Thymus (tissue), 14 donors: ENCODE measurements at places on chromosomes 3 and 15.

GRCh38 chr15:52290800-52291199 is 4.8 kb downstream of the MYO5C start:
- no peak for DNase-seq

DNA sequence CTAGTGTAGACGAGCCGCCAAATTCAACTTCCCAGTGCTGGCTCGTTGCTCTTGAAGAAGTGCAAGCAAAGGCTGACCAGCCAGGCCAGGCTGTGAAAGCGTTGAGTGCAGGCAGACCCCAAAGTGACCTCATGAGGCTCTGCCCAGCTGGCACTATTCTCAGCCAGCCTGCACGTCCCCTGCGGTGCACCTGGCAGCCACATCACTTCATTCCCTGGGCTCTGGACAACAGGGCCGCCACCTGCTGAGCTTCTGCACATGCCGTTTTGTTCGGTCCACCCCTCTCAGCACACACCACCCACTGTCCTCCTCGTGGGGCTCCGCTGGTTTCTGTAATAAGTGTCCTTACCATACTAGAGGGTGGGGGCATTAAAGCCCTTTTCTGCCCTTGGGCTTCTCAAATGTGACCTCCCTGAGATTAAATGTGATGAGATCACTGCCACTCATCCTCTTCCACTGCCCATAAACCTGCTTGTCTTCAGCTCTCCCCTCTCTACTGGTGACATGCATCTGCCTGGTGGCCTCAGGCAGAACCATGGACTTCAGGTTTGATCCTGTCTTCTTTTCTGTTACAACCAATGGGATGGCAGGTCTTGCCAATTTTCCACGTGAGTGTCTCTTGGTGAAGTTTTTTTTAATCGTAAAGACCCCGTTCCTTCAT is 6.1 kb downstream of the RASGRF1 start:
- DNase-seq = no peak

DNA sequence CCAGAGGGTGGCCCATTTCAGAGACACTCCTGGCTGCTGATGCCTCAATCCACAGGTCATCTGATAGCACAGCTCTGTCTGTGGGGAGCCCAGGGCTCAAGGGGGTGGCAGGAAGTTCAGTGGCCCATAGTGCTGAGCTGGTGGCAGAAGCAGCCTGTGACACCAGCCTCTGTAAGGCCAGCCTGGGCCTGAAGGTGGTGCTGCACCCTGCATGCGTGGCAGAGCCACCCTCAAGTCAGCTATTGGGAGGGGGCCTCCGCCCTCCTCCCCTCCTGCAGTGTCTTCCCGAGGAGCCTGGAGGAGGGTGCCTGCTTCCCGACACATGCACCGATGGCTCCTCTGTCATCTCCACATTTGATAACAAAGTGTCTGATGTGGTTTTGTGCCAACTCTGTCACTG is 3.0 kb downstream of the PLA1A start:
- no peak for DNase-seq

DNA sequence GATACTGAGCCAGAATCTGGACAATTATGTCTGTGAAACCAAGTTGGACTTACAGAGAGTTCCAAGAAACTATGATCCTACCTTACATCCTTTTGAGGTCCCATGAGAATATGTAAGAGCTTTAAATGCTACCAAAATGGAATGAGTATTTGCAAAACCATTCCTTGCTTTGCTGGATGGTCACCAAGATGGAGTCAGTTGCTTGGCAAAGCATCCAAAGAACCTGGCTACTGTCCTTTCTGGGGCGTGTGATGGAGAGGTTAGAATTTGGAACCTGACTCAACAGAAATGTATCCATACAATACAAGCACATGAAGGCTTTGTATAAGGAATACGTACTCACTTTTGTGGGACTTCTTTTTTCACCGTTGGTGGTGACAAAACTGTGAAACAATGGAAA is 36.2 kb downstream of the AP4E1 start:
- no peak for DNase-seq

DNA sequence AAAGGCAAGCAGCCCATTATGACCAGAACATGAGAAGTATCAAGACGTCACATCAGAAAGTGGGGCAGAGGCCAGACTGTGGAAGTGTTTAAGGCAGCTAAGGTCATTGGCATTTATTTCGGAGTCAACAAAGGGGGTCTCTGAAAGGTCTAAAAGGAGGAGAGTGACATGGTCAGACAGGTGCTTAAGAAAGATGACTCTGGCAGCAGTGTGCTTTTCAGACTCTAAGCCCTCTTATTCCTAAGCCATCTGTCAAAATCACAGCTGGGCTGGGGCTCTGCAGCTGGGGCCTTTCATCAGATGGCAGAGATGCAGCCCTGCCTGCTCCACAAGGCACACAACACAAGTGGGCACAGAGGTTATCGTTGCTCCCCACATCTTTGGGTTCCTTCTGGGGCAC is 14.0 kb downstream of the FBXL22 start:
- DNase-seq = no peak

GRCh38 chr15:29316422-29316821 is 46.8 kb upstream of the NSMCE3 start:
- DNase-seq = no peak

DNA sequence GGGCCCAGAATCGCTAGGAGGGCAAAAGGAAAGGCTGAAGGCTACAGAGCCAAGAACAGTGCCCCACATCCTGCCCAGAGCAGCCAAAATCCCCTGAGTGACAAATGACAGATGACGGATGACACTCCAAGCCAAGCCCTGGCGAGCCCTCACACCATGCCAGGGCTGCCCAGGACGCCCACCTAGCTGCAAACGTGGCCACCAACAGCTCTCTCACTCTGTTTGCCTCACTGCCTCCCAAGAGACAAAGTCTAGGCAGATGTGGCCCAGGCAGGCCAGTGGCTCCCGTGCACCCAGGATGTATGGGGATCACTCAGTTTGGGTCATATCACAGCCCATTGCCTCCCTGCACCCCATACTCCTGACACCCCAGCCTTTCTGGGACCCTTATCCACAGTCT is 270.1 kb upstream of the NSMCE3 start:
- DNase-seq = no peak
